ENCODE measurements at places on chromosomes 2 and 18.

DNA sequence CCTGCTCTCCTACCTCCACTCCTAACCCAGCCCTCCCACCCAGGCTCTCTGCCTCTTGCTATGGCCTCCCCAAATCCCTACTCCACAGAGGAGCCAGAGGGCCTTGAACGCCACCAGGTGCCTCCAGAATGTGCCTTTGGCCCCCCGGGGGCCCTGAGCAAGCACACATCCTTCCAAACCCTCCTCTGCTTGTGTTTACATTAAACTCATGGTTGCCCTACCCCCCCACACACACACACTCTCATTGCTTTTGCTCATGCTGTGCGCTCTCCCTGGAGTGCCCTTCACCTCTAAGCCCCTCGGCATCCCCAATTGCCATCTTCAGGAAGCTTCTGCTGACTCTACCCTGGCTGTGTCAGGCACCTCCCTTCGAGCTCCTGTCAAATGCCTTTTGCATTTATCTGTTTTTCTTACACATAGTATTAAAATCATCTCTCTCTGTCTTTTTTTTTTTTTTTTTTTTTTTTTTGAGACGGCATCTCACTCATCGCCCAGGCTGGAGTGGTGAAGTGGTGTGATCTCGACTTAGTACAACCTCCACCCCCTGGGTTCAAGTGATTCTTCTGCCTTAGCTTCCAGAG lies 16.3 kb upstream of the TET3 start:
- DNase-seq: no peak

- no peak for DNase-seq
These were observed 49.5 kb upstream of the DTNA start for GRCh38 chr18:34660572-34660971.

DNA sequence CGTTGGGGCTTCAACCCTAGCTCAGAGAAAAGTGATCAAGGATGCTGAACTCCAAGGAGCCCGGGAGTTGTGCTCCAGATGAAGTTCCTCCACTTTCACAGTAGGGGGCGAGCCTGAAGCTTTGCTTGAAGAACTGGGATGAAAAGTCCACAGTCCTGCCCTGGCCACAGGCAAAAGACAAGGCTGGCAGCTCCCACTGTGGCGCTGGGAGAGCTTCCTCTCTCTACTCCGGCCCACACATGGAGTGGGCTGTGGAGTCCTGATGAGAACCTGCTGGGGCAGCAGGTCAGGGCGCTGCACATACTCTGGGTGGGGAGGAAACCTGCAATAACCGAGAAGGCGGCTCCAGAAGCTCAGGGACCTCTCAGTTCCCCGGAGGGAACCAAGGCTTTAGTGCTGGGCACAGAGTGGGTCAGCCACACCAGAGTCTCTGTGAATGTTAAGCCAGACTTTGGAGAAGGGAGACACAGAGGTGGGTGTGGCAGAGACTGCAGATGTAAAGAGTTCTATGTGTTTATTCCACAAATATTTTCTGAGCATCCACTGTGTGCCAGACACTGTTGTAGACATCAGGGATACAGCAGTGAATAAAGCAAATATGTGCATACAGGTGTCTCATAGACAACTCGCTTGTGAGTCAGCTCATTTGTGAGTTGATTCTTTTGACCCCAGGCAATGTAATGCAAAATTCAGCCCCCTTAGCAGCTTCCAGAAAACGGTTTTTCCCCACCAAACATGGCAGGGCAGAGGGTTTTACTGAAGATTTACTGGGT lies 48.0 kb upstream of the MRPL33 start:
- DNase-seq: peak; percentile 28

GRCh38 chr18:3814816-3815215 lies 364.8 kb downstream of the TGIF1 start:
- DNase-seq: no peak

DNA sequence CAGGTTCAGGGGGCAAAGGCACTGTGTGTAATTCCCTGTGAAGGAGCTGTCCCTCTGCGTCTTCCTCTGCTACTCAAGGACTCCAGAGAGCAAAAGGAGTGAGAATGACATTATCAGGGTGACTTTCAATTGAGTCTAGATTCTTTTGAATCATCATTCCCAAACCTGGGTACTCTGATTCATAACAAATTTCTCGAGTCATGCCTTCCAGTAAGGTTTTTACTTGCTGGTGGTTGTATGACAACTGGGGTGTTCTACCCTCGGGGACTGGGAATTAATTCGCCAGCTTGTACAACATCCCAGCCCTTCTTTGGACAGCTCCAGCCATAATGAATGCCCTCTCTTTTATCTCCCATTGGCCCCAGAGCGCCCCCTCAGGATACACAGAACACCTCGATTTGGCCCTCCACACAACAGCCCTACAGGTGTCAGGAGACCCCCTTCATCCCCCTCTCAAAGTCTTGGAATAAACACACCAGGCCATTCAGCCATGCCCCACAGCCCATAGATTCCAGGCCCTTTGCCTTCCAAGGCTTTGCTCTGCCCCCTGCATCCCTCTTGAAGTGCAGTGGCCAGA lies 254.5 kb downstream of the KLHL29 start:
- no peak for DNase-seq

GRCh38 chr2:27884601-27885000 lies 5.6 kb downstream of the RBKS start:
- DNase-seq: no peak

- DNase-seq: no peak
These were observed 44.9 kb upstream of the SMIM21 start for GRCh38 chr18:75472396-75472795.

DNA sequence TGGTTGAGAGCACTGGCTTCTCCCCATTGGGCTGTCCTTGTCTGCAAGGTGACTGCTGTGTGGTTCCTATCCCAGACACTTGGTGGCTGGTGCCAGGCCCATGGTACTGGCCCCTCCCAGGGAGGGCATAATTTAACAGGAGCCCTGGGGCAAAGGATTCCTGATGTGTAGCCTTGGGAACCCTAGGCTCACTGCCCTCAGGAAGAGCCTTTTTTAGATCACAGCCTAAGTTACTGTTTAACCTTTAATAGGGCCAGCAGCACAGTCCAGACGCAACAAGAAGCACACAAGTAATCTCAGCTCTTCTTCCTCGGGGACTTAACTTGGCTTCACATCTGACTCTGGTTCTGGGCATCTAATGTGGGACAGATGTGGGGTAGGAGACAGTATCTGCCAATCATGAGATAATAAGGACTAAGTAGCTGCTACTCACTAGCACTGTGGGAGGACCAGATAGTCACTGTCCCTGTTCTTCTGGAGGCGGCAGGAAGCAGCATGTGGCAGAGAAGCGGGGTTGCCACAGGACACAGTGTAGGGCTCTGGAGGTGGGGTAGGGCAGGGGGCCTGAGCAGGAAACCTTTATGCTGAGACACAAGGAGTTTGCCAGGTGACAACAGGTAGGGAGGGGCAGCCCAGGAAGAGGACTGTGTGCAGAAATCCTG lies 136.3 kb downstream of the TMEM17 start:
- DNase-seq: no peak

GRCh38 chr2:62307469-62308389 lies 111.8 kb downstream of the B3GNT2 start:
- no peak for DNase-seq

DNA sequence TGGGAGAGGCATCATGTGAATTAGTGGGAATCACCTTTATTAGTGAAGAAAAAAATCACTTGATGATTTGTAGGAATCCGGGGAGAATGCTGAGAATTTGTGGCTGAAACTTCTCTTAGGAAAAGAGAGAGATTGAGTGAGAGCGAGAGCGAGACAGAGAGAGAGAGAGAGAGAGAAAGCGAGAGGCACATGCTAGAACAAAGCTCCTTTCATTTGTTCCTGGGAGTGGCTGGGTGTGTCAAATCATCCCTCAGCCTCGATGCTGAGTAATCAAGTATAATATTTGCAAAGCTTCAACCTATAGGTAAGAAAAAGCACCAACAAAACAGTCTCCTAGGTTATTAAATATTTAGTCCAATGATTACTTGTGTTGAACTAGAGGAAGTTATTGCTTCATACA lies 4.4 kb upstream of the SERPINB5 start:
- no peak for DNase-seq

DNA sequence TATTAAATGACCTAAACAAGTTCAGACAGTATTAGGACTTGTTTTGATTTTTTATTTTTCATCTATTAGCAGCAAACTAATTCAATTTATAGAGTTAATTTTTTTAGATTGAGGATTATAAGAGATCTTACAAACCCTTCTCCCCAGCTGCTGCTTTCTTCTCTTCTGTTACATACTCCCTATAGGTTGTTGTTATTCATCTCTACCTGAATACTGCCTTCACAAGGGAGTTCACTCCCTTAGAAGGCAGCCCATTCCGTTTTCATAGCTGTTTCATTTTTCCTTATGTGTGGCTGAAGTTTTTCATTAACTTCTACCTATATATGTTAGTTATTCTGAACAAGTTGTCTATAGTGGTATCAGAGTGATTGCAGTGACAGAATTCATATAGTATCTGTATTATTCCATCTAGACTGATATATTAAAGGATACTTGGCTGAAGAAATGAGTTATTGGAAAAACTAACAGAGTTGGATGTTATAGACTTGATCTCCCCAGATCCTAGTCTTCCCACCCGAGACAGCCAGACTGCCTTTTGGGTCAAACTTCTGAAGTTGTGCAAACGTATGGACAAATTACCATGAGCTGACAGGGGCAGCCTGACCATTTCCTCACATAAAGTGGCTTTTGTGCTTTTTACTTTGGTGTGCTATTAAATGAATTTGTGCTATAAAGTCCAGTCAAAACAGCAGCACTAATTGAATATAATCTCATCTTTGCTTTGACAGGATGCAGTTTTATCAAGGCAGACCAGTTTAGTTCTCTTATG lies 8.7 kb downstream of the GLS start:
- DNase-seq: no peak

GRCh38 chr18:79610461-79611039 lies 69.1 kb upstream of the CTDP1 start:
- DNase-seq: no peak

DNA sequence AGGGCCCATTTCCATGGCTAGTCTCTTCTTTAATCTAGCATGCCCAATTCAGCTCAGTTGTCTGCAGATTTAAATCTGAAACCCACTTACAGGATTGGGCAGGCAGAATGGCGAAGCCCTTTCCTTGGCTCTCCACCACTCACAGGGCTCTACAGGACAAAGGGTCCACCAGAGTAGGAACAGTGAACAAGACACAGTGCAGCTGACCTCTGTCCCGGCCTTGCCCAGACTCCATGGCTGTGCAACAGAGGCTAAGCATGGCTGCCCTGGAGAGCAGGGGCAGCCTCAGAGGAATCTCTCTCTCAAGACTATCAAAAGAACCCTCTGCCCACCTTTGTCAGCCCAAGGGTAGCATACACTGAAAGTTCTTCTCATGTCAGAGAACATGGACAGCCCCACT lies 9.7 kb upstream of the ATP6V1B1 start:
- no peak for DNase-seq

- DNase-seq: no peak
These were observed 446.7 kb downstream of the RNF144A start for GRCh38 chr2:7363906-7364305.

DNA sequence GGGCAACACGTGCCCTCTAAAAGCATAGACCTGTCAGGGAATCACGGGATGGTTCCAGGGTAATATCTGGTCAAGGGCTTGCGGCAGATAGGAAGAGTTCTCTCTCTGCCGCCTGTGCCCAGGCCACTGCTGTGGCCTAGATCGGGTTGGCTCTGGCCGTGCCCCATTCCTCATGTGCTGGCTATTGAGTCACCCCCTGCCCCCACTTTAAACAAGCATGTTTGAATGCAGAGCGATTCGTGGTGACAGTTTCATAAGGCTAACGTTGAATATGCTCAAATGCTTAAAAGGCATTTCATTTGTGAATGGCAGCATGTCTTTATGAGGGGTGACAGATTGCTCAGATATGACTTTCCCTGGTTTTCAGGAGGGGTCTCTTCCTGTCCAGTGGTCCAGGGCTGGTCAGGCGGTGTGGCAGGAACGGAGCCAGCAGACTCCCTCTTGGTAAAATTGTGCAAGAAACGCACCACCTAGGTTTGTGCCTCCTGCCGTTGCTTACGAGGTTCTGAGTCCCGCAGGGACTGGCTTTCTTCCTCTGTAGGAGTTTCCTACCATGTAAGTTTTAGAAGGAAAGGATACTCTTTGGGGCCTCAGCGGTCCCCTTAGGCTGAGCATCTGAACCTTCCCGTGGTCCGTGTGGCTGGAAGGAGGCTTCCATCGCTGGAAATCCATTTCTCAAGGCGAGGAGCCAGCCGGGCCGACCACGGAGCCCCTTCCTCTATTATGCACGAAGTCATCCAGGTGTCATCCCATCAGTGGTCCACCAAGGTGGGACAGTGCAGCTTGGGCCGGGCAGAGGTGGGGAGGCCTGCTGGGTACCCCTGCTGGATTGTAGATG lies 50.2 kb downstream of the AGAP1 start:
- DNase-seq: no peak

- no peak for DNase-seq
These were observed 85.9 kb downstream of the UBE2E3 start for GRCh38 chr2:181066333-181066732.

DNA sequence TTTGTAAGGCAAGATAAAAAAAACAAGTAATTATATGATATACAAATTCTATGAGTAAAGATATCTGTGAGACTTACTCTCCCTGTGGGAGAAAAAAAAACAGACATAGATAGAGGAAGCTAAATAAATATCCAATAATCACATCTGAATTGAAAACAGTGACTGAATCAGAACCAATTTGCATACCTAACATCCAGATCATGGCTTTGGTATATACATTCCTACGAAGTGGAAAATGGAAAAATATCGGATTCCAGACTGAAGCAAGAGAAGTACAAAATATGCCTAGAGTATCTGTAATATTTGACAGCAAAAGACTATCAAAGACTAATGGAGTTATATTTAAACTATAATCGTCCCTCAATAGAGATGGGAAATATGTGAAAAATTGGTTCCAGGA lies 1108.1 kb upstream of the CHAC2 start:
- no peak for DNase-seq
